ENCODE measurements at places on chromosomes 11 and 22.

GRCh38 chr22:34765115-34765514 is 300.8 kb upstream of the ISX start:
- H3K4me3 ChIP-seq, result no peak overlapping the region
- H3K27ac ChIP-seq, result no peak overlapping the region
- no peaks in the 10 kb centered on the region for H3K4me1 ChIP-seq

- H3K27ac ChIP-seq, result no peak overlapping the region
- H3K36me3 ChIP-seq, result no peaks in the 10 kb centered on the region
- H3K4me3 ChIP-seq, result no peak overlapping the region
- H3K27me3 ChIP-seq, result peaks cover 12% of the 10 kb centered on the region
- no peaks in the 10 kb centered on the region for H3K4me1 ChIP-seq
- DNase-seq, result peak; percentile 15
Measured at GRCh38 chr22:45430871-45431270, 17.4 kb downstream of the RIBC2 start.

DNA sequence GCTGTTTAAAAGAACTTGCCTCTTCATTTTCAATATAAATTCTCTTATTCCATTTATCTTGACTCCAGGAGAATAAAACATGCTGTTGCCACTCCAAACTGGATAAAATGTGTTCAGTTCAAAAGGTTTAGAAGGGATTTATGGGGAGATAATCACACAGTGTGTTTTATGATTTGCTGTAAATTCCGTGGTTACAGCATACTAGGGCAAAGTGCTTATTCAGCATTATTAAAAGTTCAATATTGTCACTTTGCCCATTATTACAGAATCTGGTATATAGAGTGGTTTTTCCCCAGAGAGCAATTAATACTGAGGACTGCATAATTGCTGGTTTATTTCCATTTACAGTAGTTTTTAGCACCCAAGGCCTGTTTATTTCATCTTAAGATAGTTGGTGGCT is 780.9 kb upstream of the RAG2 start:
- H3K27me3 ChIP-seq, result no peaks in the 10 kb centered on the region
- no peak overlapping the region for H3K27ac ChIP-seq
- no peak overlapping the region for H3K4me3 ChIP-seq
- no peaks in the 10 kb centered on the region for H3K36me3 ChIP-seq

DNA sequence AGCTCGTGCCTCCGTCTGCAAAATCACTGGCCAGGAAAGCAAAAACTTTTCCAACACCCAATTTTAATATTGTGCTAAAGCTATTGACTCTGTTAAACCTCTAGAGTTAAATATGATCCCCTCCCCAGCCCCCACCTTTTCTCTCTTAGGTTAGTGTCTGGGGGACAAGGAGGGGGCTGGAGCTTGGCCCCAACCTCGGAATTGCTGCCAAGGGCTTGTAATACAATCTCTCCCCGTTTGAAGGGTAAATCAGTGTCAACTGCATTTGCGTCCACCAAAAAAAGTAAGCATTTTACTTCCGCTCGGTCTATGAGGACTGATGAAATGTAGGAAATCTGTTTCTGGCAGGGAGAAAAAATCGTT is at the start of gene GAS2:
TSS of gene GAS2 (plus strand) at position 287 of the 363 bp plus-strand sequence. CDS start 8,259 bp downstream, outside the sequence.
- no peaks in the 10 kb centered on the region for H3K36me3 ChIP-seq
- peaks cover 11% of the 10 kb centered on the region for H3K4me1 ChIP-seq
- no peaks in the 10 kb centered on the region for H3K27me3 ChIP-seq
- no peak within 1 kb of the TSS for H3K27ac ChIP-seq
- peak within 1 kb of the TSS; percentile 25 for H3K4me3 ChIP-seq
- no peak for DNase-seq

DNA sequence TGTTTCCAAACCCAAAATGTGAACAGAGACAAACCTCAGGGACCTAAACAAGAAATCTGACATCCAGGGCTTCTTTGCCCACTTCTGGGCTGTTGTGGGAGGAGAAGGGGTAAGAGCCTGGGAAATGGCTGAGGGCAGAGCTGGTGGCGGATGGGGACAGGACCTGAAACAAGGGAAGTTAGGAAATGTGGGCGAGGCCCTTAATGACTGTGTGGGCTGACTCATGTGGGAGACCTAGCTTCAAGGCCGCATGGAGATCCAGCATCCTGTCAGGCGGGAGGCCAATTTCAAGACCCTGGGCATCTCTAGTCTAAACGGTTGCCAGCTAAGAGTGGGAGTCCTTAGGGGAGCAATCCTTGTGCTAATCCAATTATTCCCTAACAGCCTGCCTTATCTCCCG is 2.1 kb upstream of the OAF start:
- H3K4me3 ChIP-seq, result no peak overlapping the region
- DNase-seq, result no peak
- no peaks in the 10 kb centered on the region for H3K4me1 ChIP-seq

DNA sequence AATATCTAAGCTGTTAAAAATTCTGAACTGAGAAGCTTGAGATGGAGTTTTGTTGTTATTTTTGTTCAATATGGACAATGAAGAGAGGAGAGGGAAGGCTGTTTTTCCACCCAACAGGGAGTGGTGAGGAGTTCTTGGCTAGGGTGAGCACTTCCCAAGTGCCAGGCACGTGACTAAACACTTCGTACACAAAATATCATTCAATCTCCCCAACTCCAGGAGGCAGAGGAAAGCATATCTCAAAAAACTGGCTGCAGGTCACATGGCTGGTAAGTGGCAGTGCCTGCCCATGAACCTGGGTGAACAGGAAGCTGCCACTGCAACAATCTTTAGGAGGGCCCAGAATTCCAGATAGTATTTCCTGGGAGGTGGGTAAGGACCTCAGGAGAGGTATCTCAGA is 11.6 kb downstream of the ELF5 start:
- no peak overlapping the region for H3K27ac ChIP-seq
- no peaks in the 10 kb centered on the region for H3K27me3 ChIP-seq
- H3K36me3 ChIP-seq, result no peaks in the 10 kb centered on the region

- no peaks in the 10 kb centered on the region for H3K4me1 ChIP-seq
- no peaks in the 10 kb centered on the region for H3K36me3 ChIP-seq
- no peak for DNase-seq
- H3K27ac ChIP-seq, result no peak overlapping the region
- H3K27me3 ChIP-seq, result no peaks in the 10 kb centered on the region
Measured at GRCh38 chr11:19474954-19475721, 234.4 kb upstream of the E2F8 start.

DNA sequence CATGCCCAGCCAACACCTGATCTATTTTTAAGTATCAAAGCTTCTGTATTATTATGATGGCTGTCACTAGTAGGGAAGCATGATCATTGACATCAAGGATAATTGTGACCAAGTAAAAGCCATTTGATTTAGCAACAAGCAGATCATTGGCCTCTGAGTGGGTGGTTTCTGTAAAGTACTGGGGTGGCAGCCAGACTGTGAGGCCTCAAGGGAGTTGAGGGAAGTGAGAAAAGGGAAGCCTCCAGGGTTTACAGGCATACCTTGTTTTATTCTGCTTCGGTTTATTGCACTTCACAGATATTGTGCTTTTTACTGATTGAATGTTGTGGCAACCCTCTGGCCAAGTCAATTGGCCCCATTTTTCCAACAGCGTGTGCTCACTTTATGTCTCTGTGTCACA is 60.1 kb downstream of the PRR5L start:
- H3K27me3 ChIP-seq, result no peaks in the 10 kb centered on the region
- H3K27ac ChIP-seq, result no peak overlapping the region
- H3K36me3 ChIP-seq, result no peaks in the 10 kb centered on the region

DNA sequence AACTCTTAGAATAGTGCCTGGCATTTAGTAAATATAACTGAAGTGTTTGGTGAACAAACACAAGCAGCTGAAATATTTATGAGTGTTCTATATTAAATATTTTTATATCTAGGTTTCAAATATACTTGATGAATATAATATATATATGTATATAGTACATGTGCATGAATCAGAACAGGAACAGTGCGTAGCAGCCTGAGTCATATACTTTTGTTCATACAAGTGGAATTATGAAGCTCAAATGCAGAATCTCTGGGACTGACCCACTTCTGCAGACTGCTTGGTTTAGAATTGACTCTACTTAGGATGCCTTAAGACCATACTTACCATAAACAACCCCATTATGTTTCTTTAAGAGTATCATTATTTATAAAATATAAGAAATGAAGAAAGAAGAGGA is 997.8 kb upstream of the RAG2 start:
- H3K36me3 ChIP-seq, result no peaks in the 10 kb centered on the region
- DNase-seq, result no peak
- H3K4me1 ChIP-seq, result no peaks in the 10 kb centered on the region

- no peaks in the 10 kb centered on the region for H3K36me3 ChIP-seq
- no peak overlapping the region for H3K27ac ChIP-seq
- no peak overlapping the region for H3K4me3 ChIP-seq
- DNase-seq, result peak; percentile 47
Measured at GRCh38 chr22:20008221-20008995, 8.2 kb downstream of the ARVCF start.

- no peak for DNase-seq
- H3K4me3 ChIP-seq, result no peak overlapping the region
- no peak overlapping the region for H3K27ac ChIP-seq
- no peaks in the 10 kb centered on the region for H3K36me3 ChIP-seq
- H3K27me3 ChIP-seq, result no peaks in the 10 kb centered on the region
Measured at GRCh38 chr11:85481862-85482261, 145.3 kb downstream of the DLG2 start.

GRCh38 chr11:6061475-6061874 is 30.9 kb upstream of the OR56A1 start:
- H3K27me3 ChIP-seq, result no peaks in the 10 kb centered on the region
- H3K4me3 ChIP-seq, result no peak overlapping the region
- no peaks in the 10 kb centered on the region for H3K4me1 ChIP-seq
- DNase-seq, result no peak
- H3K27ac ChIP-seq, result no peak overlapping the region

GRCh38 chr11:12845739-12846358 is 163.3 kb upstream of the RASSF10 start:
- H3K36me3 ChIP-seq, result no peaks in the 10 kb centered on the region
- H3K27me3 ChIP-seq, result no peaks in the 10 kb centered on the region
- no peaks in the 10 kb centered on the region for H3K4me1 ChIP-seq
- H3K4me3 ChIP-seq, result no peak overlapping the region
- no peak for DNase-seq

DNA sequence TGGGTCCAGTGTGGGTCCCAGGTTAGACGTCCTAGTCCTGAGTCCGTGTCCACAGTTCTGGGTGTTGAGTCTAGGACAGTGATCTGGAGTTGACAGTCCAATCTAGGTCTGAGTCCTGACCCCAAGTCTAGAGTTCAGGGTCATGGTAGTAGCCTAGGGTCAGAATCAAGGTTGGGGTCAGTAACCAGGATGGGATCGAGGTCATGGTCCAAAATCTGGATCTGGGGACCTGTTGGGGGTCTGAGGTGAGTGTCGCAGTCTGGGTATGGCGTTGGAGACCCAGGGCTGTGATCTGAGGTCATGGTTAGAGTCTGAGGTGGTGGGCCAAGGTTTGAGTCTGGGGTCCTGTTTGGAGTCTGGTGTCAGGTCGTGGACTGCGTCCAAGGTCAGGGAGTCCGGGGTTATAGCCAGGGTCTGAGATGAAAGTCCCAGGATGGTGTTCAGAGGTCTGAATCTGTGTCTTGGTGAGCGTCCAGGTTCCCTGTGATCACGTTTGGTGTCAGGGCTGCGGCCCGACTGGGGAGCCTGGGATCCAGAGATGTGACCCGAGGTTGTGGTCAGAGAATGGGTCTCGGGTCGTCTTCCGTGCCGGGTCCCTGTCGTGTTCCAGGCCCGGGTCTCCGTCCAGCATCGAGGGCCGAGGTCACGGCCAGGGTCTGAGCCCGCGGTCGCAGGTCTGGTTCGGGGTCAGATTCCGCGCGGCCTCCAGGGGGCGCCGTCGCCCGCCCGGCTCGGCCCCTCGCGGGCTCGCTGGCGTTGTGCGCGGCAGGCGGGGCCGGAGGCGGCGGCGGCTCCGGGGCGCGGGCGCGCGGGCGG is 432 bp upstream of the GRK2 start:
- H3K4me1 ChIP-seq, result peaks cover 73% of the 10 kb centered on the region
- peak overlapping the region; percentile 41 for H3K4me3 ChIP-seq
- DNase-seq, result peak; percentile 86
- H3K27ac ChIP-seq, result peak overlapping the region; percentile 83
- H3K36me3 ChIP-seq, result no peaks in the 10 kb centered on the region

GRCh38 chr11:63489879-63490278 is 1.1 kb downstream of the PLAAT5 start:
- no peaks in the 10 kb centered on the region for H3K36me3 ChIP-seq
- H3K27me3 ChIP-seq, result no peaks in the 10 kb centered on the region
- H3K27ac ChIP-seq, result peak overlapping the region; percentile 55
- peaks cover 10% of the 10 kb centered on the region for H3K4me1 ChIP-seq
- DNase-seq, result no peak
- H3K4me3 ChIP-seq, result no peak overlapping the region

- no peak overlapping the region for H3K4me3 ChIP-seq
- H3K27me3 ChIP-seq, result no peaks in the 10 kb centered on the region
- peaks cover 14% of the 10 kb centered on the region for H3K4me1 ChIP-seq
- no peaks in the 10 kb centered on the region for H3K36me3 ChIP-seq
Measured at GRCh38 chr11:20360650-20361049, 2.9 kb upstream of the HTATIP2 start.

GRCh38 chr11:115480611-115481010 is 23.6 kb downstream of the CADM1 start:
- DNase-seq, result no peak
- H3K27me3 ChIP-seq, result no peaks in the 10 kb centered on the region
- H3K36me3 ChIP-seq, result no peaks in the 10 kb centered on the region
- no peak overlapping the region for H3K27ac ChIP-seq
- H3K4me1 ChIP-seq, result no peaks in the 10 kb centered on the region
- no peak overlapping the region for H3K4me3 ChIP-seq

DNA sequence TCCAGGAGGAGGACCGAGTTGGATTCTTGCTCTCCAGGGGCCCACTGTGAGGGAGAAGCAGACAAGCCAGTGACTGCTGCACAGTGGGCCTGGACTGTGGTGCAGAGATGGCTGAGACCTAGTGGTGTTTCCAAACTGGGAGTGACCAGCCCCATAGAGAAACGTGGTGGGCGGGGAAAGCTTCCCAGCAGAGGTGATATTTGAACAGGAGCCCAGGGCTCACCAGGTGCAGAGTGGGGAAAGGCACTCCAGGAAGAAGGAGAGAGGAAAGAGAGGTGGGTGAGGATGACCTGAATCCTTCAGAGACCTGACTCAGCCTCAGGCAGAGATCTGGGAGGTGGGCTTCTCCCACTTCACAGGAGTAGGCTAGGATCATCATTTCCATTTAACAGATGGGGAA is 52.1 kb upstream of the RASD2 start:
- H3K27me3 ChIP-seq, result no peaks in the 10 kb centered on the region
- no peak overlapping the region for H3K4me3 ChIP-seq
- H3K27ac ChIP-seq, result no peak overlapping the region
- DNase-seq, result no peak
- no peaks in the 10 kb centered on the region for H3K4me1 ChIP-seq
- H3K36me3 ChIP-seq, result no peaks in the 10 kb centered on the region

- H3K4me3 ChIP-seq, result no peak overlapping the region
- H3K36me3 ChIP-seq, result no peaks in the 10 kb centered on the region
- no peaks in the 10 kb centered on the region for H3K4me1 ChIP-seq
- no peak overlapping the region for H3K27ac ChIP-seq
- no peaks in the 10 kb centered on the region for H3K27me3 ChIP-seq
- peak; percentile 42 for DNase-seq
Measured at GRCh38 chr22:48923165-48923865, 904.4 kb downstream of the BRD1 start.

GRCh38 chr11:14018441-14018840 is 55.9 kb downstream of the SPON1 start:
- no peak for DNase-seq
- H3K27me3 ChIP-seq, result no peaks in the 10 kb centered on the region
- no peak overlapping the region for H3K4me3 ChIP-seq
- H3K27ac ChIP-seq, result no peak overlapping the region
- H3K36me3 ChIP-seq, result no peaks in the 10 kb centered on the region
- no peaks in the 10 kb centered on the region for H3K4me1 ChIP-seq

All from tibial artery (tissue), 4 donors.